Right hindlimb (tissue), 1 donor: ENCODE measurements at places on chromosomes 5 and 9.
A peak's percentile ranks its signal among the peaks of the same experiment; 100 is the strongest.

DNA sequence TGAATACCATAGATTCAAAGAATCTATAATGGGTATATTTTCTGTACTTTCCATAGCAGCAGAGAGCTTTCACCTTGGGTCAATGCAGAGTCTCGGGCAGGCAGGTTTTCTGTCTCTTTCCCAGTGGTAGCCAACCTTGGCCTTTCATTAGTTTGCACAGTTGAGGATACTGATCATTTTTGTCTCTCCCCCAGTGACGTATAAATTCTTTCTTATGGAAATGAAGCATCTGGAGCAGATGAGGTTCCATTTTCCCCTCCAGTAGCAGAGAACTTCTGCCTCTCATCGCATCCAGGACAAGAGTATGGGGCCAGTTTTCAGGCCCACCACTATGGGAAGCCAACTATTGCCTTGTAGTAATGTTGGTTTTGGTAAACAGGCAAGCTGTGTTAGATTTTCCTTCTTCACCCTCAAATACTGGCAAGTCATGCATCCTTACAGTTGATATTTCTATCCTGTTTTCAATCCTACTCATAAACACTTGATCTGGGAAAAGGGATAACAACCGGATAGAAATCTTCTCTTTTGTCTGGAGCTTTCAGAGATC, 845.2 kb upstream of the CDH18 start:
- DNase-seq = no peak

GRCh38 chr5:458547-459353, 15.8 kb downstream of the EXOC3 start:
- no peak for DNase-seq

DNA sequence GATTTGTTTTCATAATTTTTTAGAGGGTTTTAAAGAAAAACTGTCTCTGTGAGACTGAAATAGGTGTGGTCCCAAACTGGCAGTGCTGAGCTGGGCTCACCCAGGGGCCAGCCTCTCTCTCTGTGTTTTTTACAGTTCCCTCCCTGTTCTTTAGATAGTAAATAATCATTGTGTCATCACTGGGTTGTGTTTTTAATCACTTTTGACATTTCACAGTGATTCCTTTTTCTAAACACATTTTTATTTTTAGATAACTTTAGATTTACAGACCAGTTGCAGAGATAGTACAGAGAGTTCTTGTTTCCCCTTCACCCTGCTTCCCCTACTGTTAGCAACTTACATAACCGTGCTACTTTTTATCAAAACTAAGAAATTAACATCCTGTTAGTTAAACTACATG, 44.4 kb downstream of the MAP1B start:
- DNase-seq = no peak

DNA sequence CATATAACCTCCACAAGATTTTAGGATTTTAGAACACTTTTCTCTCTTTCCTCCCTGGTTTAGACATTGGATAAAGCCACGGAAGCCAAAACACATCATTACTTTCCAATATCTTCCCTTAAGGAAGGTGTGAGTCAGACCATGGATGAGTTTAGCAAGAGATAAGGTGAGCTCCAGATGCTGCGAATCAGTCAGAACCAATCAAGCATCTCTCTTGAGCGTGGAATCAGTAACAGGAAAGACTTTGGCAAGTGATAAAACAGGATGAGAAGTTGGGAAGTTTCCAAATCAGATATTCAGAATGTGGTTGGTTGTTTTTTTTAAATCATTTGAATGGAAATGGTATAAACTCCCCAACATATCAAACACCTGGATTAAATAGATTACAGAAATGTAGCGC, 397.8 kb downstream of the EFNA5 start:
- DNase-seq = no peak

- DNase-seq = no peak
Measured at GRCh38 chr9:134048582-134048968, 19.3 kb downstream of the BRD3 start.

DNA sequence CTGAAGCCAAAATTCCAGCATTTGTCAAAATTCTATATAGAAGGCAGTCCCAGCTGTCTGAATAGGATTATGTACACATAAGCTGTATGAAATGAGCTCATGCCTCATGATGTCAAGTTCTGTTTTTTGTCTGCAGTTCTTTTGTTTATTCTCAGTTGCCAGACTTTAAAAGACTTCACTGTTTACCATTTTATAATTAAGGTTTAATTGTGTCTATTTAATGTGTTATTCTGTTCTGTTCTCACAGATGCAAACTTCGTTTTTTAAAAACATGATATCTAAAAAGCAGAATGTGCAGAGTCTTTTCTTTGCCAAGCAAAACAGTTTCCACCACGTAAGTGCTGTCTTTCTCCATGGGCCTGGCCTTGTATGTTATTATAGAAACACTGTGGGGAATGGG, 31.1 kb downstream of the ERAP1 start:
- DNase-seq = no peak

GRCh38 chr5:141735823-141736222, 53.8 kb upstream of the ARAP3 start:
- no peak for DNase-seq

DNA sequence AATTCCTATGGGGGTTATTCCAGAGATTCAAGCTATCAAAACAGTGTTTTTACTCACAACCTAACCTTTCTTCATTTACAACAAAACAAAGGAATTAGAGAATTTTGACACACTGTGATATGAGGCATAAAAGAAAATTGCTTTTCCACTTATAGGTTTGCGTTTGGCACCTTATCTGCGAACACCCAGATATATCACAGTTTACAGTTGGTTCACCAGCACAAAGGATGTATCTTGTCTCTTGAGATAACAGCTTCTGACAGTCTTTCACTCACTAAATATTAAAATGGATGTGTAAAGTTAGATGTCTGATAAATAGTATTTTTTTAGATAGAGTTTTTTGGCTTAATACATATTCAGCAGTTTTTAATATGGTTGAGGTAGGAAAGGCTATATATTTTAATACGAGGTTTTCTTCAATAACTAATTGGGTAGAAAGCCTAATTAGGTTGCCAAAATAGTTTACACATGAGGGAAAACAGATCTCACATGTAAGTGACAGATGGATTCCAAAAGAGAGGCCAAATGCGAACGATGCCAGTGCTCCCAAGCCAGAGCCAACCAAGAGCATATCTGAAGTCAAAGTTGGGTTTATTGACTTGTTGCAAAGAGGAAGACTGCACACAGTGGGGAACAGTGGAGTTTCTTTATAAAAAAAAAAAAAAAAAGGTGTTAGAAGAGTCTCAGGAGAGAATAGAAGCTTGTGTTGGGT, 1495.2 kb downstream of the MAT2B start:
- DNase-seq = no peak

DNA sequence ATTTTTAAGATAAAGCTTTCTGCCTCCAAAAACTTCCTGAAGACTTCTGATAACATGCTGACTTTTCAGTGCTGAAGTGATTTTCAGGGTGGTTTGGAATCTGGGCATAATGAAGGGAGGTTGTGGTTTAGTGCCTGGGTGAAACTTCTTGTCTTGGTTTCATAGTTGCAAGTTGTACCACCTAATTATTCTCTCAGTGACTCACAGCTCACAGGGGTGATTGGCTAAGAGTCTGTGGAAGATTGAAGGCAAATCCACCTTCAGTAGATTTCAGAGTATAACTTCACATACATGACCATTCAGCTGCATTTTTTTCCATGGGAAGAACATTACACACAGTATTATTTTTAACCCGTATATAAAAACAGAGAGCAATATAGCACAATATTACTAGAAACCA, 199.9 kb downstream of the PTTG1 start:
- no peak for DNase-seq

DNA sequence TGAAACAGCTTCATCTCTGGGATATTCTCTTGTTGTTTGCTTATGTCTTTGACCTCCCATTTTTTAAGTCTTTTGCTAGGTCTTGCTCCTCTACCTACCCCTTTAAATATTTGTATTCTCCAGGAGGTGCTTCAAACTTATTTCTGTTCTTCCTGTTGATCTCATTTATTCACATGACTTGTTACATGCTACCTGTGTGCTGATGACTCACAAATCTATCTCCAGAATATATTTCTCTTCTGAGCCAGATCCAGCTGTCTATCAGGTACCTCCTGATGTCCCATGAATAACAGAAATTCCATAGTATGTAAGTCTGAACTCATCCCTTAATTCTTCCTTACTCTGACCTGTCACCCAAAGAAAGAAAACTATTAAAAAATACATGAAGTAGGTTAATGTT, 11.0 kb downstream of the NIPBL start:
- no peak for DNase-seq

- DNase-seq = no peak
Measured at GRCh38 chr9:35517131-35517530, 27.2 kb downstream of the RUSC2 start.

GRCh38 chr9:117414220-117414905, 494 bp downstream of the ASTN2 start:
- peak; percentile 51 for DNase-seq

DNA sequence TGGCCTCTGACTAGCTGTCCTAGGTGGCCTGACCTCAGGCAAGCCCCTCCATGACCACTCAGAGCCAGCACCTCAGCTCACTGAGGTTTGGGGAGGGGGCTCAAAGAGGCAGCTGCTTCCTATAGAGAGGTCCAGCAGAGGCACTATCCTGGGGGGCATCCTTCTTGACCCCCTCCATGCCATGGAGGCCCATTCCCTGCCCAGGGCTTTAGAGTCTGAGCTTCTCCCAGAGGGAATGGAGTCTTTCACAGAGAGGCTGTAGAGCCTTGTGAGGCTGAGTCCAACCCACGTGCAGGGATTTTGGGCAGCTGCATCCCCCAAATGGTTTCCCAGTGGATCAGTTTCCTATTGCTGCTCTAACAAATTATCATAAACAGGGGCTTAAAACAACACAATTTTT, 16.9 kb downstream of the IRF1 start:
- peak; percentile 12 for DNase-seq

- no peak for DNase-seq
Measured at GRCh38 chr5:78492650-78493049, 132.2 kb downstream of the SCAMP1 start.

GRCh38 chr5:34475249-34475966, 180.7 kb upstream of the RAI14 start:
- DNase-seq = no peak

DNA sequence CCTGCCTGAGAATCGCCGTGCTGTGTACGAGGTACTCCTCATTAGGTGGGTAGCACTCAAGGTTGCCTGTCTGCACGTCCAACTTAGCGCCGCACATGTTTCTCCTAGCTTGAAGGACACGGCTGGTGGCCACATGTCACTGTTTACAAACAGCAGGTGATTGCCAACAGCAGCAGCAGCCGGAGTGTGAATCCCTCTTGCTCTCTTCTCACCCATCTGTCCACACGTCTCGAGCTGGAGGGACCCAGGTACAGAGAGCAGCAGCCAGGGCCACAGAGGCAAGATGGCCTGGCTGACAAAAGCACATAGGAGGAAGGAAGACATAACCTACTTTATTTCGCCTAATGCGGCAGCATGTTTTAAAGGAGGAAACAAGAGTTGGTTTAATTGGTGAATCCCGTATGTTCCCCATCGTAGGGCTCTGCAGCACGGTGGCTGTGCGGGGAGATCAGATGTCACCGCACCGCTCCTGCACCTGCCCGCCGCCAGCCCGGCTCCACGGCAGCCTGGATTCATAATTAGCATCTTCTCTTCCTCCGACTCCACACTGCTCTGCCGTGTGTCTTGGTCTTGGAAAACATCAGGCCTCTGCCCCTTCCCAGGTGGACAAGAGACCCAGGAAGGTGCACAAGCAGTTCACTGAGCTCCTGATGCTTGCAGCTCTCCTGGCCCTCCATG, 201.6 kb upstream of the IRX1 start:
- DNase-seq = no peak

GRCh38 chr5:155727512-155728145, 599.3 kb upstream of the SGCD start:
- DNase-seq = no peak

GRCh38 chr5:125176005-125176390, 429.6 kb upstream of the ZNF608 start:
- DNase-seq = no peak

DNA sequence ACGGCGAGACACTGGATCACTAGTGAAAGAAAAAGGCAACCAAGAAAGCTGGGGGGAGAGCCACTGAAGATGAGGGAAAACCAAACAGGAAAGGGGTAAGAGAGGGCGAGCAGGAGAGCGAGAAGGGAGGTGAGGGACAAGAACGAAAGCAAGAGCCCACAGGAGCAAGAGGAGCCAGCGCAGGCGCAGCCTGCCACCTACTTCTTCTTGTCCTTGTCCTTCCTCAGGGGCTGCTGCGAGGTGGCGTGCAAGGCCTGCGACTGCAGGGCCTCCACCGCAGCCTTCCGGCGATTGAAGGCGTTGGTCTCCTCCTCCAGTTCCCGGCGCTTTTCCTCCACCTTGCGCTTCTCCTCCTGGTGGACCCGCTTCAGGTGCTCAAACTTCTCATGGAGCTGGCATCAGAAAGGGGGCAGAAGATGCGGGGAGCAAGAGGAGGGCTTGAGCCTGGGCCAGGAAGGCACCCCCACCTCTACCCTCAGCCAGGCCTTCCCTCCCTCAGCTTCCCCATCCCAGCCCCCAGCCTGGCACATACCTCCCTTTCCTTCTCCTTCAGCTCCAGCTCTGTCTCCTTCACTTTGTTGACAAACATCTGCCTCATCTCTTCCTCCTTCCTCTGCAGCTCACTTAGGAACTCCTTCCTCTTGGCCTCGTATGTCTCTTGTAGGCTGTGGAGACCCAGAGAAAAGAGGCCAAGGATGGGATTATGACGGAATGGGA, 13.5 kb downstream of the CCNI2 start:
- DNase-seq = no peak

DNA sequence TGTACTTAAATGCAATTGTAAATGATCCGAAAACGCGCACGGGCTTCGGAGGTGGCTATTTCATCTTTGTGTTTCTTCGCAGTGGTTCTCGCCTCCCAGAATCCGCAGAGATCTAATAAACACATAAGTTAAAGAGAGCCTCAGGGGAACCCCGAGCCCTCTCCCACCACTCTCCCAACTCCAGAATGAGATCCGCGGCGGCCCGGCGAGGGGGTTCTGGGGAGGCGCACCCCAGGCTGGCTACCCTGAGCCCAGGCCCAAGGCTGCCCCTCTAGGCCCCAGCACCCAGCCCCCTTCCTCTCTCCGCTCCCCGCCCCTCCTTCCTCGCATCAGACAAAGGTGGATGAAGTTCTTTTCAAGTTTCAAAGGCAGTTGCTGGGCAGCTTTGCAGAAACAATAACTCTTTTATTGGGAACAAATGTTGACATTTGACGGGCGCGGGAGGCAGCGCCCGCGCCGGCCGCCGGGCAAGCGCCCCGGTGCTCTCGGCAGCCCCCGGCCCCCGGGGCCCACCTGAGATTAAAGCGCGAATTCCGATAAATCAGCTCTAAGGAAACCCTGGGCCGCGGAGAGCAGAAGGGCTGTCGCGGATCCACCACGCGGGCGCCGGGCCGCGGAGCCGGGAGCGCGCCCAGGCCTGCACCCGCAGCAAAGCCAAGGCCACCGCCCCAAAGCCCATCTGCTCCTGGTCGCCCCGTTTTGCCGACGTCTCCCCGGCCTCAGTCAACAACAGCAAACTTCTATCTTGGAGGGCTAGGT, 8.4 kb downstream of the IRX2 start:
- no peak for DNase-seq

GRCh38 chr9:549455-549997, 292.0 kb upstream of the DMRT1 start:
- DNase-seq = no peak

GRCh38 chr5:92518318-92518904, 1062.6 kb downstream of the NR2F1-AS1 start:
- no peak for DNase-seq
